ENCODE measurements at places on chromosomes 1 and 21.
A peak's percentile ranks its signal among the peaks of the same experiment; 100 is the strongest.

- peak; percentile 51 for DNase-seq
These were observed 126.7 kb downstream of the NR5A2 start for GRCh38 chr1:200154069-200154767.

DNA sequence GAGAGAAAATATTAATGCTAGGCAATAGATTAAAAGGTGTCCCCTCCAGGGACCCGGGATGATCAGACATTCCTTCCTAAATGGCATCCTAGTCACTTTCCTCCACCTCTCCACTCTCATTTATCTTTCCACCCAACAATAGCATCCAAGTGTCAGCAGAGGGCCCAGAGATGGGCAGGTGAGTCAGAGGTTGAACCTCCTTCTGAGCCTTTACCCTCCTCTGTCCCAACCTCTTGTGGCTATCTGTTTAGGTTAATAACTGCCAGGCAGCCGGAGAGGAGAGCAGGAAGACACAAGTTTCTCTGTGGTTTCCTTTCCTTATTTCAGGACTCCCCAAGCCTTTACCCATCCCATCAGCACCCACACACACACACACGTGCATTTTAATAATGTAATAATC lies 4.1 kb downstream of the GJA5 start:
- DNase-seq: no peak

DNA sequence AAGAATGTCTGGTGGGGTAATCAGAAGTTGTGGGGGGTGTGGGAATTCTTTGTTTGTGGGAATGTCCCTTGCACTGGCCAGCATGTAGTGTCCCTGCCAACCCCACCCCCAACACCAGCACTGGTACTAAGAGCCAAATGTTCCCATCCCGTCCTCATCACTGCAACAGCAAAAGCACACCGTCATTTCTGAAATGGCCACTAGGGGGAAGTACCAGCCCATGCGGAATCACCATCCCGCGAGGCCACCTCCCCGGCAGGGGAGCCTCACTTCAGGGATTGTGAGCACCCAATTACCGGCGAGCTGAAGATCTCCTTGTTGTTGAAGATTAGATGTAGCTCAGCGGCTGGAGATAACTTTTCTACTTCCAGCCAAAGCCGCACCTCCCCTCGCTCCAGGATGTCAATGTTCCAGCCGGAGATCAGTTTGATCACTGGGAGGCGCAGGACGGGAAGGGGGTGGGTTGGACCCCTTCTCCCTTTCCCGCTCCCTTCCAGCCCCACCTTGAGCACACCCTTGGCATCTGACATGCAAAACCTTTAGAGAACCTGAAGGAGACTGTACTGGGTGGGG lies 41.0 kb downstream of the MYOM3 start:
- peak; percentile 75 for DNase-seq

DNA sequence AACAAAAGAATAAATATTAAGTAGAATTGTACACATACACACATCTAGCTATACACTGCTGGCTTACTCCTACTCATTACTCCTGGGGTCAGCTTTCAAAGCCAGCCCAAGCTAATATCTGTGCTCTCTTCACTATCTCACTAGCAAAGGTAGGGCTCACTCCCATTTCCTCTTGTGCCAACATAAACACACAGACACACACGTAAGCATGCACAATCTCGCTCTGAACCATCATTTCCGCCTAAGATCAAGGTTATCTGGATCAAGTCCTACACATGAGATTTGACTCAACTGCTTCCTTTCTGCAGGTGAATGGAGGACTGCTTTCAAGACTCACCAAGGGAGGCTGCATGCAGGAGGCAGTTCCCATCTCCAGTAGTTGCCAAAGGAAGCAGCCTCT lies 28.8 kb upstream of the MTMR11 start:
- DNase-seq: no peak

GRCh38 chr1:157399984-157400382 lies 152.3 kb downstream of the FCRL5 start:
- peak; percentile 9 for DNase-seq

- no peak for DNase-seq
These were observed 16.2 kb downstream of the WDR47 start for GRCh38 chr1:109025694-109026093.

- no peak for DNase-seq
These were observed 98.1 kb downstream of the KCTD3 start for GRCh38 chr1:215665215-215665614.

- no peak for DNase-seq
These were observed 1.3 kb upstream of the TMEM54 start for GRCh38 chr1:32902535-32902920.

DNA sequence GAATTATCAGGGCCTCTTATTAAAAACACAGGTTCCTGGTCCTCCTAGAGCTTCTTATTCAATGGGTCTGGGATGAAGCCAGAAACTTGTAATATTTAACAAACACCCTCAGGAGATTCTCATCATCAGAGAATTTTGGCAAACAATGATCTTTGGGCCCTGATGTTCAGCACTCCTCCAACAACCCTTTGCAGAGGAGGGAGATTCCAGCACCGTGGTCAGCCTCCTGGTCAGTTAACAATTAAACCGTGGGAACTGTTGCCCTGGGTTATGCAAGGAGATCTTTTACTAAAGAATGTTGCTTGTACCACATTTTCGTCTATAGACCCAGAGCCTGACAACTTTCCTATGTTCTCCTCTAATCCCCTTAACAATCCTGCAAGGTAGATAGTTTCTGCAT lies 294.4 kb downstream of the PLPP3 start:
- no peak for DNase-seq

DNA sequence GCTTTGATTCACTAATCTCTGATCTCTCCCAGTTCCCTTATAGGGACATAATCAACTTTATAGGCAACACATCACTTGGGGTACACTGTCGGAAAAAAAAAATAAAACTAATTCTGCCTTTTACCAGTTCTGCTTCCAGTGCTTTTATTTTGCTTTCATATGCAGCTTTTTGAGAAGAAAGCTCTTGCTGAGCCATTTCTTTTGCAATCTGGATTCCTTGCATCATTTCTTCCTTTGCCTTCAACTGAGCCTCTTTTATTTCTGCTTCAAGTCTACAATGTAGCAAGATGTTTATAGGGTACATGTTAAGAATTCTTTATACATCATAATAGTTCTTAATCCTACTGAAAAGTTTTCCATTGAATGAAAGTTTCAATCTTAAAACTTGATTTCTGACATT lies 30.6 kb downstream of the KIF14 start:
- DNase-seq: no peak

DNA sequence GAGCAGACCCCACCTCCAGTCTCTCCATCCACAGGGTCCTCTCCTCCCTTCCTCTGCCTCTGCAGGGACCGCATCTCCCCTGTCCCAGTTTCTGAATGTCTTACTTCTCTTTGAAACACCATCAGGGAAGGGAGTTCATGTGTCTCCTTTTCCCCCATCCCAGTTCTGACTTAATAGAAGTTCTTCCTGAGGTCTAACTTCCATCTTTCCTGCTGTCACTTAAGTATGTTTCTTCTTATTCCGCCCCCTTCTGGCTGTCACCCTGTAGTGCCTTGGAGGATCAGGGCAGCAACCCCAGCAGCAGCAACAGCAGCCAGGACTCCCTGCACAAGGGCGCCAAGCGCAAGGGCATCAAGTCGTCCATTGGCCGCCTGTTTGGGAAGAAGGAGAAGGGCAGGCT lies 29.3 kb downstream of the MYOG start:
- no peak for DNase-seq

GRCh38 chr1:40782371-40782956 lies 1.1 kb upstream of the KCNQ4 start:
- DNase-seq: no peak

- peak; percentile 40 for DNase-seq
These were observed 46.9 kb downstream of the DOP1B start for GRCh38 chr21:36203603-36203889.

DNA sequence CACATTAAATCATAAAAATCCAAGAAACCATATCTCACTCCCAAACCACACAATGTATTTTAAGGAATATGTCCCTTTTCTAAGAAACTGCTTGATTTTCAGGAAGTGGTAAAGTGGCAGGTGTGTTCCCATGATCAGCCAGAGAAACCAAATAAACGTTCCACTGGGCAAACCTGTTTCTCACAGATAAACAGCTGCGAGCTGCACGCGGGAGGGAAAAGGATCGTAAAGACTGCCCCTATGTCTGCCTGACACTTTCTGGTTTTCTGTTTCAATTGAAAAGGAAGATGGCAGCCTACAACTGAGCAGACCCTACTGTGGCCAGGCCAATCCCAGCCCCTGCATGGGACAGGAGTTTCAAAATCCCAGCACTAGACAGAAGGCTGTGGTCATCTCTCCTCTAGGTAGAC lies 36.6 kb downstream of the HIVEP3 start:
- no peak for DNase-seq

DNA sequence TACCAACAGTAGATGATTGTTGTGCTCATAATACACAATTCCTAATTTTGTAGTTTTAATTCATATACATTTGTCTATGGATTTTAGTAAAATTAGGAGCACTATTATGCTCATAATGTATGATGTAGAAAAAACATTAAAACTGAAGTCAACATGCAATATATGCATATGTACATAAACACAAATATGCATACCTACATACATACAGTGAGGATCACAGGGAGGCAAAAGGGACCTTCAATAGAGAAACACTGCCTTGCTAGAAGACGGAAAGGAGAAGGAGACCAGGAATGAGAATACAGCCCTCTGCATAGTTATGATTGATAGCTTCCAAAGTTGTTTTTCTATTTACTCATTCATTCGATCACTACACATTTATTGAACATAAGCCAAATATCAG lies 606.5 kb downstream of the LMO4 start:
- no peak for DNase-seq

DNA sequence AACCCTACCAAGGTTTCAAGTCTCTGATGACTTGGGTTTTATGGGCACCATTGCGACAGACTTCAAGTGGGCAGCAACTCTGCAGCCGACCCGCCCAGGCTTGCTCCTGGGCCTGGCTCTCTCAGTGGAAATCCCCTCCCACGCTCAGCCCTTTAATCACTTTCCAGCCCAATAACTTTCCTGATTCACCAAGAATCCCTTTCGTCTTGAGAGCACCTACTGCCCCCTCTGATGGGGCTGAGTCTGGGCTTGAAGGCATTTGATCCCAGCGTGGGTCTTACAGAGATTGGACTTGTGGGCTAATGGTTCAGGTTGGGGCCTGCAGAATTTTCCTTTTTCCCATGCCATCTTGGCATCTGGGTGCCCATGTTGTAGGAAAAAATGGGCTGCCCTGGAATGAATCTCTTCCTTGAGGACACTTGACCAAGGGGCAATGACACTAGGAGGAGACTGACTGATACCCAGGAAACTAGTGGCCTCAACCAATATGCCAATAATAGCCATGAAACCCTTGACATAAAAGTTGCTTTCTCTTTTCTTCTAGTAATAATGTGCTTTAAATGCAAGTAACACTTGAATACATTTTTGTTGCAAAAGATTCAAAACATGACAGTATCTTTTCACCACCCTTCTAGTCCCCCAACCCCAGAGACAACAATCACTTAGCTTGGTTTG lies 7.8 kb upstream of the PHLDA3 start:
- DNase-seq: no peak

- peak; percentile 38 for DNase-seq
These were observed 1.4 kb downstream of the BACH1 start for GRCh38 chr21:29299916-29300806.

DNA sequence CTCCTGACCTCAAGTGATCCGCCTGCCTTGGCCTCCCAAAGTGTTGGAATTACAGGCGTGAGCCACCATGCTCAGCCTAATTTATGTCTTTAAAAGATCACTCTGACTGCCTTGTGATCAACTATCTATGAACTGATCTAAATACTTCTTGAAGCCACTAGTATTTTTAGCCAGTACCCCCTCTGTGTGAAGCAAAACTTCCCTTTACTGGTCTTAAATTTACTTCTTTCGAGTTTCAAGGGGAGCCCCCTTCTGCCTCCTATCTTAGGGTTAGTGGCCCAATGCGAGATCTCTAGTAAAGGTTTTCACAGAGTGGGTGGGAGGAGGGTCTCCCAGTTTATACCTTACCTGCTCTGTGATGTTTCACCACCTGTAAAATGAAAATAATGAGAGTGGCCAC lies 66.1 kb upstream of the RPL11 start:
- DNase-seq: no peak

DNA sequence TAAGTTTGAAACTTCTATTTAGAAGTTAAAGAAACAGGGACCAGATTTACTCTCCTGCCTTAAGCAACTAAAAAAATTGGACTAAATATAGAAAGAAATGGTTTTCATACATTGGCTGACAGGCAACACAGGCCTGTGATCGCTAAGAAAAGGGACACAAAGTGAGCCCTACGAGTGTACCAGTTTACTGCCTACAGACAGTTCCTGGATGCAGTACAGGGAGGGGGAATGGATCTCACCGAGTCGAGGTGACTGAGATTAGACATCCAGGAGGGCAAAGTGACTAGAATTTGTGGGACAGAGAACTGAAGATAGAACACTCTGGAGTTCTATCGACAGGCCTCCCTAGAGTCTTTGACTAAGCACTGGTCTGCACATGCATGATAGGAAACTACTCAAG lies 16.0 kb downstream of the PHC2 start:
- no peak for DNase-seq
